ENCODE measurements at places on chromosomes 6 and 20.

- no peak for DNase-seq
These were observed 80.4 kb downstream of the RIN2 start for GRCh38 chr20:19838468-19838867.

DNA sequence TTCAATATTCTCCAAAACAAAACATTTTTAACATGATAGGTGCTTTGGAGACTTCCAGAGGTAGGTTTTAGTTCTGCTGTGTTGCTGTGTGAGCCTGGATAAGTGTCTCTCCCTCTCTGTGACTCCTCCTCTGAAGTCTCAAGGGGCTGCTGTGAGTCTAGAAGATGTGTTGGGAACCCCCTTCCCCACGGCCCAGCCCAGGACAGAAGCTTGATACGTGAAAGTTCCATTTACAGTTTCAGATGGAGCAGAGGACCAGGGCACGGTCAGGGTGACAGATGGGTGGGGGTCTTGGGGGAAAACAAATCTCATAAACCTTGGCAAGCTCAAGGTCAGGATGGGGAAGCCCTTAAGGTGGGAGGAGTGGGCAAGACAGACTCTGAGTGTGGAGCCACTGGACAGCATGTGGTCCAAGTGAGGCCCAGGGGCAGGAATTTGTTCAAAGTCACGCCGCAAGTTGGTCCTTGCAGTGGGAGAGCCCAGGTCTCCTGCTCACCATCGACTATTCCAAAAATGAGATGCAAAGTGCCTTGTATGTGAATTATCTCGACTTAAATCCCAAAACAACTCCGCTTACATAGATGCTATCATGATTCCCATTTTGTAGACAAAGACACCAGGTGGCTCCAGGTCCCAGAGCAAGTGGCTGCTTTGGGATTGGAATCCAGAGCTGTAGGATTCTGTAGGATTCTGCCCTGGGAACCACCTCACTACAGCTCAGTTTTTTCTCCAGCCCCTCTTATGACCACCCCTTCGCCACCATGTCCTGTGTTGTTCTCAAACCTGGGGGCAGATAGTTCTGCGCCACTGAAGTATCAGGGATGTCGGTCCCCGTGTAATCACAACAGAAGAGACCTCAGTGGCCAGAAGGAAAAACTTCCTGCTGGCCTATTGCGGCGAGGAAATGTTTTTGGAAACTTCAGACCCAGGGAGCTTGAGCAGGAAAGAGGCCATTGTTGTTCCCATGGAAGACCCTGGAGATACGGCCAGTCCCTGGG lies 1.9 kb downstream of the TGM2 start:
- no peak for DNase-seq

DNA sequence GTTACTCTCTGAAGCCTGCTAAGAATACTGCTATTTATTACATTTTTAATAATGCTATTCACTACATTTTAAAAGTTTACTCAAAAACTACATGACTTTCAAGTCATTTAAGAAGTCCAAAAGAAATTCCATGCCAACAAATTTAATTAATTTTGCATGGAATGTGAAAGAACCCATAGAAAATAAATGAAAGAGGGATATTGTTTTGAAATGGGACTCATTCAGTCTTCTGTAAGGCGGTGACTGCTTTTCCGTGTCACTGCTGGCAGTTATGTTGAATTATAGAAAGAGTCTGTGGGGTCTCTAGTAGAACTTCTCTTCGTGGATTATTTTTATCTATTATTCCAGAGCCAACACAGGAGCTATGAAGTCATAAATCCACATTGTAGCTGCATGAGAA lies 211.2 kb downstream of the LAMA2 start:
- no peak for DNase-seq

- no peak for DNase-seq
These were observed 68.3 kb downstream of the IMPG1 start for GRCh38 chr6:76004202-76004601.

DNA sequence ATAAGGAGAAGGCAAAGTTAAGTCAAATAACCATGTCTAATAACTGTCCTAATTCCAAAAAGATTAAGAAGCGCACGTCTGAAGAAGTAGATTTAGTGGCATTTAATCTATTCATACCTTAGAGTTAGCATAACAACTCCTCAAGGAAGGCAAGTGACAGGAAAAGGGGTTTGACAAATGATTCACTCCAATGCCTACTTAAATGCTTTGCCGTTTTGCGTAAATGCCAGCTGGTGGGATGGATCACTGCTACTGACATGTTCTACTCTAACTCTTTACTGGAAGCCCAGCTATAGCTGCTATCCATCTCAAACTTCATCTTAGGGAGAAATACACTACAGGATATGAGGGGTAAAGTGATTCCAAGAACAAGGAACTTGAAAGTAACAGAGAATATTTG lies 347.3 kb upstream of the RUNX2 start:
- DNase-seq, result no peak

GRCh38 chr20:39607141-39607540 lies 645.0 kb downstream of the DHX35 start:
- DNase-seq, result no peak

Data from amniotic stem cell (primary cell).